ENCODE measurements at places on chromosomes 3 and 15. TPM values are rescaled to one million over a fixed set of nuclear protein-coding genes. Genes with fewer than 3 reads are reported as not detected.
A peak's percentile ranks its signal among the peaks of the same experiment; 100 is the strongest.

The SLC24A5 gene
- not detected for total RNA-seq

DNA sequence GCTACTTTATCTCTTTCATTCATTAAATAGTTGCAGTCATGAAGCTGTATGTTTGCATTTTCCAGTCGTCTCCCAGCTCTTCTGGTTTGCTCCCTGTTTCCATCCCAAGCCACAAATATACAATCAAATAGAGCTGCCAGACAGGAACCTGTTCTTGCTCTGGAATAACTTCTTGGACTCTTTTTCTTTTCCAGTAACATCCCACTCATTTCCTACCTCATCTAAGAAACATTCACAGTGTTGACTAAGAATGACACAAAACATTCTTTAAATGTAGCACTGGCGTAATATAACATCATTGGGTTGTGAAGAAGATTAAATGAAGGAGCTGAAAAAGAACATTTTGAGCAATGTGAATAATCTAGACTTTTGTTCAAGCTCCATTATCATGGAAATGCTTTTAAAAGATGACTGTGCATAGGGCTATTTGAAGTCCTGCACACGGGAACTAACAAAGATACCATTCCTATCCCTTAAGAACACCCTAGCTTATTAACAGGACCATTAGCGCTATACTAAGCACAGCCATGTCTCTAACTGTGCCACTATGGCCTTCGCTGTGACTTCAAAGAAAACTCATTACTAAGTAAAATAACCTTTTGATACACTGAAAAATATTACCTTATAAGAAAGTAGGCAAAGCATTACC, 574.0 kb downstream of the NAALADL2 start:
- DNase-seq: no peak
- no peak overlapping the region for H3K27ac ChIP-seq
- H3K27me3 ChIP-seq: no peaks in the 10 kb centered on the region
- H3K4me3 ChIP-seq: no peak overlapping the region

DNA sequence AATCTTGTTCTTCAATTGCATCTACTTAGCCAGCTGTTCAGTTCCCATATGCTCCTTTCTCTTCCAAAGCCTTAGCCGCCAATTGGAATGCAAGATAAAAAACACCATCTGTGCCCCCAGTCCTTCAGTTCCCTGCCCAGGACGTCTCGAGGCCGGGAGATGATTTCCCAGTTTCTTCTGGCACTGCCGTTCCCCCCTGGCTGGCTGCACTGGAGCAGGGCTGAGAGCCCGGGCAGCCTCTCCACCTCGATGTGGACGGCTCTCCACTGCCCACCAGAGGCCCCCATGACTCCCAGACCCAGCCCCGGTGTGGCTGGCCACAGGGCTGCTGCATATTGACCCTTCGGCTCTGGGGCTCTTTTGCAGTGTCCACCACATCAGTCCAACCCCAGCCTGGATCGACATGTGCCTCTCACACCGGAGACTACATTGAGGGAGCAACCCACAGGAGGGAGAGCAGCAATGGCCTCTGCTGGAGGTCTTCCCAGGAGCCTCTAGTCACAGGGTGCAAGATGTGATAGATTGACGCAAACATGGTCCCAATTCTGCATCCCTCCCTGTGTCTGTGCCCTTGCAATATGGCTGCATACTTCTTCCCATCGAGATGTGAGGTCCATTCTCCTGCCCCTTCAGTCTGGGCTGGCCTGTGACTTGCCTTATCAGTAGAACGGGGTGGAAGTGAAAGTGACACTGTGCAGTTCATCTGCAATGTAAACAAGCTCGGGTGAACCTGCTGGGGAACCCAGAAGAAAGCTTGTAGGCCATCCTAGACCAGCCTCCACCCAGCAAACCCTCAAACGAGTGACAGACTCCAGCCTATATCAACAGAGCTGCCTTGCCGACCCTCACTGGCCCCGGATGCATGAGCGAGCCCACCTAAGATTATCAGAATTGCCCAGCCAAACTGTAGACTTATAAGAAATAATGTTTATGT, 52.3 kb upstream of the PRR20G start:
- H3K27ac ChIP-seq: no peak overlapping the region
- no peak overlapping the region for H3K4me3 ChIP-seq
- no peaks in the 10 kb centered on the region for H3K36me3 ChIP-seq
- no peaks in the 10 kb centered on the region for H3K27me3 ChIP-seq

DNA sequence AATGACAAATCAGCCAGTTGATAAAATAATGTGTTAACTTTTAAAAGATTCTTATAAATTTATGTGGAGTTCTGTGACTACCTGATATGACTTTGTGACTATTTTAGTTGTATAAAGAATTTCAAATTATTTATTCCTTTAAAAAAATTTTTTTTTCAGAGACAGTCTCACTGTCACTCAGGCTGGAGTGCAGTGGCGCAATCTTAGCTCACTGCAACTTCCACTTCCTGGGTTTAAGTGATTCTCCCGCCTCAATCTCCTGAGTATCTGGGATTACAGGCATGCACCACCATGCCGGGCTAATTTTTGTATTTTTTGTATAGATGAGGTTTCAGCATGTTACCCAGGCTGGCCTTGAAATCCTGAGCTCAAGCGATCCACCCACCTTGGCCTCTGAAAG, 48.5 kb downstream of the MBNL1 start:
- H3K27ac ChIP-seq: no peak overlapping the region
- no peaks in the 10 kb centered on the region for H3K27me3 ChIP-seq
- DNase-seq: no peak
- H3K36me3 ChIP-seq: no peaks in the 10 kb centered on the region

DNA sequence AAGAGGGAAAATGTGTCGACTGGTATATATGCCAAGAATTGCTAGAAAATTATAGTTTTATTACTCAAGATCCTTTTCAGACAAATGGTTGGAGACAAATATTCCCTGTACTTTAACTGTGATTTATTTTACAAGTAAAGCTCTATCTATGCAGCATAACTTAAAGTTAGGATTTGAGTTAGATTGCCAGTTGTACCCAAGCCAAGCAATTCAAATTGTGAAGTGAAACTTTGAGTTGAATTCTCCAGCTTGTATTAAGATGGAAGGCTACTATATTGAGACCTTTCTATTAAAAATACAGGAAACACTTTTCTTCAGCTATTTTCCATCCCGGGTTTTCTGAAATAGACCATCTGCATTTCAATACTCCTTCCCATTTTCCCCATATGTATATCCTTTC, 333.1 kb upstream of the RBMS3 start:
- no peak overlapping the region for H3K4me3 ChIP-seq
- H3K27me3 ChIP-seq: no peaks in the 10 kb centered on the region
- H3K27ac ChIP-seq: no peak overlapping the region
- DNase-seq: no peak

GRCh38 chr3:129936757-129937156, 37.8 kb upstream of the TRH start:
- no peaks in the 10 kb centered on the region for H3K4me1 ChIP-seq
- no peaks in the 10 kb centered on the region for H3K27me3 ChIP-seq
- no peak overlapping the region for H3K27ac ChIP-seq
- DNase-seq: no peak

DNA sequence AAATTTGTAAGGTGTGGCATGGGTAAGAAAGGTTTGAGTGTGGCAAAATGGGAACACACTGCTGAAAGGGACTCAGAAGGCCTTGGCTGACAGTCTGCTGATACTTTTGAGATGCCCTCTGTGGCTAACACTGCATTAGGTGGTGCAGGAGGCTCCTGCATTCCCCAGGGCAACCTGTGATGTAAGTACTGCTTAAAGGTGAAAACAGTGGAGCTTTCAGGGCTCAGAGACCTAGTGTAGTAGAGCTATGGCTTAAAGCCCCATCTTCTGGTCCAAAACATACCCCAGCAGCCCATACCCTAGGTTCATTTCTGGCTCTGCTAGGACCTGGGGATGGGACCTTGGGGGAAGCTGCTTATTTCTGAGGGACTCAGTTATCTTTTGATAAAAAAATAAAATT, 374.1 kb downstream of the ERC2 start:
- H3K36me3 ChIP-seq: no peaks in the 10 kb centered on the region
- H3K4me3 ChIP-seq: no peak overlapping the region
- no peak overlapping the region for H3K27ac ChIP-seq
- no peaks in the 10 kb centered on the region for H3K4me1 ChIP-seq
- H3K27me3 ChIP-seq: no peaks in the 10 kb centered on the region

The MYZAP gene
- 0.84 TPM for total RNA-seq

DNA sequence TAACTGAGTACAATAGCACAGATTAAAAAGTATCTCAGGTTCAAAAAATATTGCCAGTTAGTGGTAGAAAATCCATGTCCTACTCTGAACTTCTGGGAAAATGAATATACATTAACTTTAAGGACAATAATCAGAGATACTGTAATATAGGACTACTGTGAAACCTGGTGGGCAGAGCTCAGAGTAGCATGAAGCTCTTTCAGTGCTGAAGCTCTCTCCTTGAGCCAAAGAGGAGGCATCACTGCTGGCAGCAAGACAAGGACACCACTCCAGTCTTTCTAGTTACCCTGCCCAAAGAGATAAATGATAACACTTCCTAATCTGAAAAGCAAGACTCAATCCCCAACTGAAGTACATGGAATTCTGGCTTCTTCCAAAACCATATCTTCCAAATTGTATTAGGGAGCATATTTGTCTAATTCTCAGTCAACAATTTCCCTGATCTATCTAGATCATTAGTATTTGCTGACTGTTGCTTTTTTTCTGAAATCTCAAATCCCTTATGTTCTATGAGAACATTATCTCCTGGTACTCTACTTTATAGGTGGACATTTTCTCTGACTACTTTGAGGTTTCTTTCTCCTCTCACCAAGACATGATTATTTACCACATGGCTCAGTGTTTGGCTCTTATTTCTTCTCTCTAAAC, 55.9 kb downstream of the CLDN1 start:
- H3K27me3 ChIP-seq: no peaks in the 10 kb centered on the region
- H3K27ac ChIP-seq: no peak overlapping the region
- no peaks in the 10 kb centered on the region for H3K36me3 ChIP-seq
- no peak for DNase-seq

- no peak overlapping the region for H3K4me3 ChIP-seq
- H3K27ac ChIP-seq: peak overlapping the region; percentile 77
- no peaks in the 10 kb centered on the region for H3K27me3 ChIP-seq
- H3K36me3 ChIP-seq: no peaks in the 10 kb centered on the region
These were observed 648.1 kb downstream of the NTRK3 start for GRCh38 chr15:87608238-87609028.

- no peak overlapping the region for H3K4me3 ChIP-seq
- no peaks in the 10 kb centered on the region for H3K36me3 ChIP-seq
- no peak for DNase-seq
- H3K27me3 ChIP-seq: no peaks in the 10 kb centered on the region
These were observed 228.9 kb downstream of the FEZF2 start for GRCh38 chr3:62144482-62144881.

DNA sequence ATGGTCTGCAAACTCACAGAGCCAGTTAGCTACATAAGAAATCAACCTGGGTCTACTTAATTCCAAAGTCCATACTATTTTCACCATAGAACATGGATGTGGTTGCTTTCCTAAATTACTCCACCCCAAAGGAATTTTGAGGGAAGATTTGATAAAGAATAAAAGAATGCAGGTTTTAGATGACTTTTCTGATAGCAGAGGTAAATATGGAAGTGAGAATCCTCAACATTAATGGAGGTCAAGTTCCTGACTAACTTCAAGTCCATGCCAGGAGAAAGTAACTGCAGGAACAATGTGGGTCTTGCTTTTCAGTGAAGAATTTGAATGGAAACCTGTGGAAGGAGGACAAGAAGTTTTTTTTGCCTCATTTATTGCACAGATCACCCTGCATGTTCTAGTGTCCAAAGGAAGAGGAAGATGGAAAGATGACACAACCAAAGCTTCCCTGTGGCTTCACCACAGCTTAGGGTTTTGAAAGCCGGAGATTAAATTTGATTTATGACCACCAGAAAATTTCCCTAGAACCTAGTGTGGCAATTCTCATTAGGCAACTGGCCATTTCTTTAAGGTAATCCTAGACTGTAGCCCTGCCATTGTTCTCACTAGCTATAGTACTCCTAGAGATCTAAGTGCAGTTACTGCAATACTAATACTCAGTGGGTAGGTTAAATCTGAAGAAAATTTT, 429.7 kb downstream of the RAP2B start:
- no peaks in the 10 kb centered on the region for H3K4me1 ChIP-seq
- H3K36me3 ChIP-seq: no peaks in the 10 kb centered on the region
- no peak overlapping the region for H3K27ac ChIP-seq
- no peak for DNase-seq

DNA sequence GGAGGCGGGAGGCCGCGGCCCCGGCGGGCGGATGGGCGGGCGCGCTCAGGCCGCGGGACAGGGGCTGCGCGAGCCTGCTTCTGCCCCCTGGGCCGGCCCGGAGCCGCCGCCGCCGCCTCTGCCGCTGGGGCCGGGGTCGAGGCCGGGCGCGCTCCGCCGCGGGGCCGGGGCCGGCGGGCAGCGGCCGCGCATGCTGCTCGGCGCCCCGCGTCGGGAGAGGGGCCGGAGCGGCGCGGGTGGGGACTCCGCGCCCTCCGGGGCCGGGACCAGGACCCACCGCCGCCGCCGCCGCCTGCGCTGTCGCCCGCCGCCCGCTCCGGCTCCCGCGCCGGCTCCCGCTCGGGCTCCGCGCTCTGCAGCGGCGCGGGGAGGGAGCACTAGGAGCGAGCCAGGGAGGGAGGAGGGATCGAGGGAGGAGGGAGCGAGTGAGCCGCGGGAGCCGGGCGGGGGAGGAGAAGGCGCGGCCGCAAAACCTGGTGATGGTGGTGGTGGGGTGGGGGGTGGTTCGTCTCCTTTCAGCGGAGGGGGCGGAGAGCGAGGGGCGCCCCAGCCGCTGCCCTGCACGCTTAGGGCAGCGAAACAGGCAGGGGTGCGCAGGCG, at the start of gene LINGO1:
Gene LINGO1, minus strand, starts transcription at position 379 of the 600 bp plus-strand sequence. CDS start 597 bp downstream, outside the sequence.
- H3K4me1 ChIP-seq: no peaks in the 10 kb centered on the region
- H3K27ac ChIP-seq: no peak within 1 kb of the TSS
- peak within 1 kb of the TSS; percentile 19 for H3K4me3 ChIP-seq
- DNase-seq: no peak

GRCh38 chr15:58537033-58537432, 105.2 kb downstream of the LIPC start:
- no peak overlapping the region for H3K4me3 ChIP-seq
- H3K27me3 ChIP-seq: no peaks in the 10 kb centered on the region
- no peaks in the 10 kb centered on the region for H3K4me1 ChIP-seq
- no peak overlapping the region for H3K27ac ChIP-seq

GRCh38 chr3:65888980-65889706, 149.6 kb downstream of the MAGI1 start:
- no peak overlapping the region for H3K4me3 ChIP-seq
- H3K27me3 ChIP-seq: no peaks in the 10 kb centered on the region
- DNase-seq: no peak

The TLR9 gene
- 0.81 TPM for total RNA-seq
